ENCODE measurements at places on chromosomes 12 and 14. TPM values are rescaled to one million over a fixed set of nuclear protein-coding genes. Genes with fewer than 3 reads are reported as not detected.

The COQ10A gene
- 10.1 TPM for total RNA-seq

The STYK1 gene
- total RNA-seq, result 6.4 TPM

The AICDA gene
- not detected for total RNA-seq

The RTL1 gene
- not detected for total RNA-seq

The GLT8D2 gene
- total RNA-seq, result 11.0 TPM

The CIROP gene
- not detected for total RNA-seq

The IL25 gene
- total RNA-seq, result not detected

The CLBA1 gene
- total RNA-seq, result 4.7 TPM

DNA sequence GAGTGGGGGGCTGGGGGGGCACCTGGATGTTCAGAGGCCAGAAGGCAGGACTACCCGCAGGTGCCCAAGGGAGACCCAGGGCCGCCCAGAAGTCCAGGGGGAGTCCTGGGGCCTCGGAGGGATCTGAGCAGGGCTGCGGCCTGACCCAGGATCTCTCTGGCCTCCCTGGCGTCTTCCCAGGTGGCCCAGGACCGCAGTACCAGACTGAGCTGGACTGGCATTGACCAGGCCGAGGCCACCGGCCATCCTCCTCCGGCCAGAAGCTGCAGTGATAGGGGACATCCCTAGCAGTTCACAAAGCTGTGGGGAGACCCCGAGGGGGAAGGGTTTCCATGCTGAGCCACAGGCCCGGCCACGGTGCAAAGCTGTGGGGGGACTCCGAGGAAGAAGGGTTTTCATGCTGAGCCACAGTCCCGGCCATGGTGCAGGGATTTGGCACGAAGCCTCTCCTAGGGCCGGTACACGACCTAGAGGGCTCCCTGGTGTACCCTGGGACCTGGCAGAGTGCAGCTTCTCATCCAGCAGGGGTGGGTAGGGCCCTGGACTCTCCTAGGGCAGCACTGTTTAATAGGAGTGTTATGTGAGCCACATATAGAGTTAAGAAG lies 24.4 kb downstream of the FBRSL1 start:
- DNase-seq, result no peak

DNA sequence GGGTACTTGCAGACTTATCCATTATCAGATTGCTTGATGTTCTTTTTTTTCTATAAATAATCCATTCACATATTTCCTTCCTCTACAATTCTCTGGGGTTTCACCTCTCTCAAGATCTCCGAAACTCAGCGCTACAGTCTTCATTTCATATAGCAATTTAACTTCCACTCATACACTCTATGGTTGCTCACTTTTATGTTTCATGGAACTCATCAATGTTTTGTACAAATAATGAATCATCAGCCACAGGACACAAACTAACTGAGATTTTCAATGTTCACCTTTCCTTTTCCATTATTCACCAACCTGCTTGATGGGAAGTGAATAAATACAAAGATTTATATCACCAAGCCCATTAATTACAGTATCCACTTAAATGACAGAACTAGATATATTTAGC lies 534.7 kb downstream of the LRFN5 start:
- DNase-seq, result no peak

DNA sequence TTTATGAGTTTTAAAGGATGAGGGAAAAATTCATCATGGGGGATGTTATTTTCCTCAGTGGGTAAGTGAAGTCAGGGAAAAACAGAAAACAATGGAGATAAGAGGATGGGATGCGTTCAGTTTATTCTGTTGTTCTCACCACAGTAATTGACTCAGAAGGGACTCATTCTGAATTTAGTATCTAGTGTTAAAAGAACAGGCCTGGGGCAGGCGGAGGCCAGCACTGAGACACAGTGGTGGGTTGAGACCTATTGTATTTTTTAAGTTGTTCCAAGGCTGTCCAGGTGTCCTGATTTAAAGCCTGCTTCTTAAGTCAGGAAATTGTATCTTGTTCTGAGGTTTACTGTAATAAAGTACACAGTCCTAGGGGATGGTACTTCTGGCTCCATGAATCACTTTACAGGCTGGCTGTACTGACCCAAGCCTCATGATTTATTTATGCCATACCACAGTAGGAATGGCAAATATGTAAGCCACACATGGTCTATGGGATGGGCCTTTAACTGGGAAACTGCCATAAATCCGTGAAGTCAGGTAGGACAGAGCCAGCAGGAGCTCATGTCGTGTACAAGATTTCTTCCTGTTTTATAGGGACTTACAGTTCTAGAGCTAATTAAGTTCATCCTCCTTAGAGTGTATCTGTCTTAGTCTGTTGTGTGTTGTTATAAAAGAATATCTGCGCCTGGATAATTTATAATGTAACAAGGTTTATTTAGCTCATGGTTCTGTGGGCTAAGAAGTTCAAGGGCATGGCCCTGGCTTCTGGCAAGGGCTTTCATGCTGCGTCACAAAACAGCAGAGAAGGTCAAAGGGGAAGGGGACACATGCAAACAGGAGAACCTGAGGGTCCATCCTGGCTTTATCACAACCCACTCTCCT lies 244.1 kb downstream of the FBXL14 start:
- no peak for DNase-seq

DNA sequence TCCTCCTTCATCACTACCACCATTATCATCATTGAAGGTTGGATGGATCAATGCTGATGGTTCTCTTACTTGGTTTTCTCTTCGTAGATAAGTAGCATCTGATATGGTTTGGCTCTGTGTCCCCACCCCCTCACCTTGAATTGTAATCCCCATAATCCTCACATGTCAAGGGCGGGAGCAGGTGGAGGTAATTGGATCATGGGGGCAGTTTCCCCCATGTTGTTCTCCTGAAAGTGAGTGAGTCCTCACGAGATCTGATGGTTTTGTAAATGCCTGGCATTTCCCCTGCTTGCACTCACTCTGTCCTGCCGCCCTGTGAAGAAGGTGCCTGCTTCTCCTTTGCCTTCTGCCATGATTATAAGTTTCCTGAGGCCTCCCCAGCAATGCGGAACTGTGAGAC lies 172.4 kb upstream of the PWP1 start:
- no peak for DNase-seq

DNA sequence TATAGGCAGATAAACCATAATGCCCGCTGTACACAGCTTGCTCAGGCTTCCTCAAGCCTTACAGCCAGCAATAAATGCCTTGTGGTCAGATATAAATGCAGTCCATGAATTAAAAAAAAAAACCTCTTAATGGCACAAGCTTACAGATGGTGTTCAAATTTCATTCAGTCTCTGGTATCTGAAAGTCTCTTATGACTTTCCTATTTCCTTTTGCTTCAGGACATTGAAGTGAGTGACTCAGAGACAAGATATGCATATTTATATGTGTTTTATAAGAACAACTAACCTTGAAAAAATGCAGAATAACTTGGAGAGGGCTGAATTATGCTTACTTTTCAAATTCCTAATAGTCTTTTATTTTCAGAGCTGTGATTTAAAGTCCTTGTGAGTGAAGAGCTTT lies 426.9 kb upstream of the MIS18BP1 start:
- DNase-seq, result no peak

GRCh38 chr14:20667957-20668356 lies 16.4 kb upstream of the RNASE4 start:
- no peak for DNase-seq

- no peak for DNase-seq
Observed at GRCh38 chr12:65586796-65587195, 237.5 kb upstream of the HMGA2 start.

DNA sequence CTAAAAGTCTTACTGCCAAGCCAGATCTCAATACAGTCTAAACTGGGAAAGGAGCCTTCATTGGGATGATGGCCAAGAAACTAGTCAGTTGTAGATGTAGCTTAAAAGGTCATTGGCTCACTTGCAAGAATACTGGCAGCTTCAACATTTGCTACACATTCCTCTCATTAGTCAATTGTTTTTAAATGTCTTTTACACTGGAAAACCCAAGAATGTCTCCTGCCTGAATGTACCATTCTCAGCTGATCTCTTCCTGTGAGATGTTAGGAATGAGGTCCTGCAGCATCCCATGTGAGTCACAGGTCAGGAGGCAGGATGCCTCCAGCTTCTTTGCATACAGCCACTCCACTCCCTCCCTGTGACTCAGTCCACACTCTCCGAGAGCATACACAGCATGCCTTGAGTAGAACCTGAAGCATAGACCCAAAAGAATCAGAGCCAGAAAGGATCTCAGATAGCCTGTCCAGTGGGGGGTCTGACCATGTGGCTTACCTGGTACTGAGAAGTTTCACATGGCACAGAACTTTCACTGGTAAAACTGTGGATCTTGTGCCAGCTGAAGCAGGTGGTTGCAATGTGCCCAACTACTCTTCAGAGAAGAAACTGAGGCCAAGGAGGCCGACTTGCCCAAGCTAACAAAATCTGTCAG lies 56.0 kb upstream of the HECTD1 start:
- DNase-seq, result no peak

GRCh38 chr12:42510823-42511222 lies 78.7 kb downstream of the PRICKLE1 start:
- DNase-seq, result no peak

- no peak for DNase-seq
Observed at GRCh38 chr14:74886001-74886400, 4.3 kb downstream of the DLST start.

GRCh38 chr14:74290415-74290814 lies 12.3 kb downstream of the ABCD4 start:
- DNase-seq, result no peak

DNA sequence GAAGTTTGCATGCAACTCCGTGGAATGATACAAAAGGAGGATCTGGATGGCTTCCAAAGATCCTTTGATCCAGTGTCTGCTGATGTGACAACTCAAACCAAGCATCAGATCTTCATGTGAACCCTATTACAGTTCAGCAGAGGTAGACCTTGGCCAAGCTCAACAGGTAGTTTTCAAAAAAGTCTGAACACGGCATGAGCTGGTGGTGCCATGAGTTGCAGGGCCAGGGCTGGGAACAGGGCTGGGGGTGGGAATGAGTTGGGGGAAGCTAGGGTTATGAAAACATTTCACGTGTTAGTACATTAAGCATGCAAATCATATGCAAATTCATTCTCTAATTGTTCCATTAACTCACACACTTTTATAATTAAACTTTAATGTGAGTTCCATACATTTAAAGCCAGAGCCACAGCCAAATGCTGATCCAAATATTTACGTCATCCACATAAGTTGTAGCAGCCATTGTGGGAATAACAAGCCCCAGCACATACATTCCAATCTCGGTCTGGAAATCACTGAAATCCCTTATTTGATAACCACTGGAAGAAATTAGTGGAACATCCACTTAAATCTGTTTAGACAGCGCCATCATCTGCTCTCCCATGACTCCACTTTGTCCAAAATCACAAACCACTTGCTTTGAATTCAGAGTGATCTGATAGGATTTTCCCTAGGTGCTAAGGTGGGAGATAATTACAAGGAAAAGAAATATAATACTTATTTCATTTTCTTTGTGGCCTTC lies 158.5 kb downstream of the APAF1 start:
- DNase-seq, result no peak

DNA sequence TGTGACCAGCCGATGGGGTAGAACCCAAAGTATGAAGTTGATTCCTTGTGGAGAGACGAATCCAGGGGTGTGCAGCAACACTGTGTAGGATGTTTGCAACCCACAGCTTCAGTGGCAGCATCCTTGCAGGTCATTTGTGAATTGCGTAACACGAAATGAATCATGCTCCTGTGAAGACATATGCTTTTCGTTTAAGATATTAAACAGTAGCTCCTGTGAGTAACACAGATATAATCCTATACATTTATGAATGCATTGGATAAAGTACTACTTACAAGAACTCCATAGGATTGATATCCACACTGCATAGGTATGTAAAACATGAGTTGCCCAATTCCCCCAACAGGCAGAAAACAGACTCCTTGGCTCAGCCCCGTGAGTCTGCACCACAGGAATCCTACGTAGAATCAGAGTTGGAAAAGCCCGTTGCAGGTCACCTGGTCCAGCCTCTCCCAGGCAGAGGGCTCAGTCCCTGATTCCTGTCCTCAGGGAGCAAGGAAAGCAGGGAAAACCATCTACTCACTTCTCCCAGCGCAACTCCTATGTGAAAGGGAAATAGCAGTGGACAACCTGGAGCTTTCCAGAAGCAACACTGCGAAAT lies 75.8 kb downstream of the GPATCH2L start:
- no peak for DNase-seq

Measured in vagina (tissue), 2 donors.